NCI-H2171 treated with DMSO at 0.1 percent for 48 hours (cell line): ENCODE measurements at places on chromosomes 4 and X.

GRCh38 chr4:92953462-92953861, 649.7 kb downstream of the GRID2 start:
- no peak for DNase-seq

GRCh38 chrX:45508454-45508853, 307.8 kb upstream of the DIPK2B start:
- DNase-seq: no peak

DNA sequence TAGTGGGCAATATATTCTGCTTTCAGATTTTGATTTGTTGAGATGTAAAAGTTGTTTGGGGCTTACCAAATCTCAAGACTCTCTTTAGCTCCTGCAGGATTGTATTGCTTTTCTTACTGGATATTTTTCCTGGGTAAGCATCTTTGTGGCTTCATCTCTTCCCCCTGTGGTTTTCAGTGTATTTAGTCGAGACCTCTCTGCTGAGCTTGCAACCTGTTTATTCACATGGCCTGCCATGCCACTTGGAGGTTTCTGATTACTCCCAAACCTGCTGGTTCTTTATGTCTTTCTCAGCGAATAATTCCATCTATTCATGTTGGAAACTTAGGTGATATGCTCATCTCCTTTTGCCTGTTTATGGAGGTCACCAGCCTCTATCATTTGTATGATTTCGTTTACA, 10.9 kb downstream of the CCNG2 start:
- DNase-seq: no peak

DNA sequence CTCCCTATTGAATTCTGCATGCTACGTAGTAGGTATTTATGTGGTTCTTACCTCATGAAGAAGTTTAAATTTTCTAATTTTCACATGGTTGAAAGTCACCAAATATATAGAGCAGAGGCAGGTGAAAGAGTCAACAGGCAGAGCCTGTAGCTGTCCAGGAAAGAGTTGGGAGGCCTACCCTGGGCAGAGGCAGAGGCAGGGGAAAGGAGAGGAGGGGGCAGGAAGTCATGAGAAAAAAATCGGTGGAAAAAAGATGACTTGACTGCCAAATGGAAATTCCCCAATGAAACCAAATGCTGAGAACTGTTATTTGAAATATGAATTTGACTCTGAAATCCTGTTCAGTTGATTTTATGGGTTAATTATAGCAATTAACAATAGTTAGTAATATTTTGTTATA, 23.1 kb upstream of the GPR34 start:
- no peak for DNase-seq

- DNase-seq: no peak
Observed at GRCh38 chrX:24235084-24235710, 78.7 kb downstream of the SUPT20HL2 start.

GRCh38 chr4:142550965-142551364, 295.1 kb downstream of the INPP4B start:
- DNase-seq: no peak

DNA sequence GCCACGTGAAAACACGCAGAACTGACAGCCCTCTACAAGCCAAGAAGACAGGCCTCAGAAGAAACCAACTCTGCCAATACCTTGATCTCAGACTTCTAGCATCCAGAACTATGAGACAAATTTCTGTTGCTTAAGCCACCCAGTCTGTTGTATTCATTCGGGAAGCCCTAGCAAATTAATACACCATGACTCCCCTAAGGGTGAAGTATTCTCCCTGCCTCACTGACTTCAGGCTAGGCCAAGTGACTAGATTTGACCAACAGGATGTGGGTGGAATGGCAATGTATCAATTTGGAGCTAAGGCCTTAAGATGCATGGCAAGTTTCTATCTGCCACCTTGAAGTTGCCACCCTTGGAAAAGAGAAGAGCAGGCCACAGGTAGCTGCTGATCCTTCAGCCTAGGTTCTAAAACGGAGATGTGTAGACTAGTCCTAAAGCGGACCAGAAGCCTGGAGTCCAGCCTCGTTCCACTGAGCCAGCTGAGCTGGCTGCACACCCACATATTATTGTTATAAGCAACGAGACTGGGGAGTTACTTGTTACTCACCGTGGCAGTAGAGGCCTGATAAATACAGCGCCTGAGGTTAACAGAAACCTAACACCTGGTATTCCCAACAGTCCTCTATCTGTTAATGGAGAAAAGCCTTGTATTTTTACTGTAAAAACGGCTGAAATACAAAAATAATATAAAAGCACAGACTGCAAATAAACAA, 16.4 kb downstream of the SCARB2 start:
- no peak for DNase-seq

- no peak for DNase-seq
Observed at GRCh38 chr4:184269879-184270430, 52.3 kb upstream of the ENPP6 start.

- DNase-seq: no peak
Observed at GRCh38 chr4:167642250-167642649, 408.0 kb upstream of the SPOCK3 start.

DNA sequence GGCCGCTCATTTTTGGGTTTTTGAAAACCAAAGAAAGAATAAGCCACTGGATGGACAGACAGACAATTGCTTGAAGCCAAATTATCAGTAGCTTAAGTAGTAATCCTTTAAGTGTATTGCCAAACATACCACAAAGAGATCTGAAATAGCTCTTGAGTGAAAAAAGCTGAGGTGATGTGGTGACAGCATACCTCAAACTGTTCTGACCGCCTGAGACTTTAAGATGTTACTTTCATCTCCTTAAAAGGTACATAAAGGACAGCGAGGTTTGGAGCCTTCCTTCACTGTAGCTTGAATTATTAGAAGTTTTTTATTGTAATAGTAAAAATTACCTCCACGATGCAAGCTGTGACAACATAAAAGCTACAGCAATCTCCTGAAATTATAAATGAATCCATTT, 271.5 kb upstream of the FAM241A start:
- DNase-seq: no peak

- DNase-seq: no peak
Observed at GRCh38 chr4:10703156-10703555, 18.6 kb upstream of the CLNK start.

- DNase-seq: no peak
Observed at GRCh38 chr4:36218121-36218520, 26.2 kb downstream of the ARAP2 start.

DNA sequence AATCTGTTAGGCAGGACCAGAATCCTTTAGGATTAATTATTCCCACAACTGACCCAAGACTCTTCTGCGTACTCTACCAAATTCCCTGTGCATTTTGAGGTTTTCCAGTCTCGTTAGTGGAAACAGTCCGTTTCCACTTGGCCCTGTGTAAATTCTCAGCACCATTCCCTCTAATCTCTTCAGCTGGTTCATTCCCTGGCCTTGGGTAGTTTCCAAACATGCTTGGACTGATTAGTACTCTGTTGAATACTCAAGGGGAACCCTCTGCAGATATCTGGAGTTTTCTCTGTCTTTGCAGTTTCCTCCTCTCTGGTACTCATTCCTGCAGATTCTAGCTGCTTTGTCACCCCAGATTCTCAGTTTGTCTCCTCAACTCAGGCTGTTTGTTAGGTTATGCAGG, 80.4 kb downstream of the ZFX start:
- DNase-seq: no peak

- DNase-seq: no peak
Observed at GRCh38 chrX:33204889-33205288, 6.5 kb downstream of the DMD start.
